Immature natural killer cell (primary cell): ENCODE measurements at places on chromosomes 7 and 10. TPM values are rescaled to one million over a fixed set of nuclear protein-coding genes. Genes with fewer than 3 reads are reported as not detected.
A peak's percentile ranks its signal among the peaks of the same experiment; 100 is the strongest.

SOSTDC1 gene
- not detected for polyA plus RNA-seq

SMC3 gene
- 92.1 TPM for polyA plus RNA-seq

GRCh38 chr10:52208365-52208764, 105.7 kb upstream of the DKK1 start:
- peaks cover 2% of the 10 kb centered on the region for H3K27me3 ChIP-seq
- H3K4me1 ChIP-seq: no peaks in the 10 kb centered on the region
- H3K36me3 ChIP-seq: no peaks in the 10 kb centered on the region

PRXL2A gene
- polyA plus RNA-seq: 4.3 TPM

NRG3 gene
- polyA plus RNA-seq: not detected

GRCh38 chr10:71881647-71882355, 30.8 kb upstream of the PSAP start:
- H3K4me3 ChIP-seq: no peak overlapping the region
- peaks cover 6% of the 10 kb centered on the region for H3K4me1 ChIP-seq
- peaks cover 3% of the 10 kb centered on the region for H3K27me3 ChIP-seq
- H3K36me3 ChIP-seq: no peaks in the 10 kb centered on the region

DNA sequence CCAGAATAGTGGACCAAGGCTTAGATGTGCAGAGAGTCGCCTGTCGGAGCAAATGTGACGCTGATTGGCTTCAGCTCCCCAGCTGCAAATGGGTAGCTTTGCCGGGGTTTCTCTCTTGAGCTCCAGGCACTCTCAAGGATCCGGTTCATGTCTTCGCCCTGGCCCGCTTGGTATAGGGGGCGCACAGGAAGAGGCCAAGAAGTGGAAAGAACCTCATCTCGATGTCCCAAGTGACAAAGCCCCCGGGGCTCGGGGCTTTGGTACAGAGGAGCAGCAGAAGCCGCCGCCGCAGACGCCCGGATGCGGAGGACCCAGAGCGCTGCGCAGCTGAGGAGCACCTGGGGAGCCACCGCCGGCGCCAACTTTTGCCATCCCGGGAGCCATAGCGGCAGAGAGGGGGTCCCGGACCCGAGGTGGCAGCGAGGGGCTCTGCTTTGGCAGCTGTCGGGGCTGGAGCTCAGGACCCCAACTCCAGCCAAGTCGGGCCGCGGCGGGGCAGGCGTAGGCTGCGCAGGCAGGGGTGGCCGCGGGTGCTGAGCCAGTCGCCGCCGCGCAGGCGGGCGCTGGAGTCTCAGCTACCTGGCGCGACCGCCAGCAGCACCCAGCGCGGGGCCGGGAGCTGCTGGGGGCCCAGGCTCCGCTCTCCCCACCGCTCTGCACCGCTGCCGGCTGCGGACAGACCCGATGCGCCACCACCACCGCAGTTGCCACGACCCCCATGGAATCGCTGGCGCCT, 466.6 kb downstream of the XPNPEP1 start:
- DNase-seq: no peak
- no peak overlapping the region for H3K4me3 ChIP-seq
- H3K27me3 ChIP-seq: peaks cover 10% of the 10 kb centered on the region
- H3K27ac ChIP-seq: no peak overlapping the region

- DNase-seq: no peak
- H3K4me1 ChIP-seq: no peaks in the 10 kb centered on the region
- no peak overlapping the region for H3K4me3 ChIP-seq
- no peaks in the 10 kb centered on the region for H3K36me3 ChIP-seq
- no peaks in the 10 kb centered on the region for H3K27me3 ChIP-seq
- H3K27ac ChIP-seq: no peak overlapping the region
Measured at GRCh38 chr10:52755297-52756062, 17.1 kb downstream of the MBL2 start.

DNA sequence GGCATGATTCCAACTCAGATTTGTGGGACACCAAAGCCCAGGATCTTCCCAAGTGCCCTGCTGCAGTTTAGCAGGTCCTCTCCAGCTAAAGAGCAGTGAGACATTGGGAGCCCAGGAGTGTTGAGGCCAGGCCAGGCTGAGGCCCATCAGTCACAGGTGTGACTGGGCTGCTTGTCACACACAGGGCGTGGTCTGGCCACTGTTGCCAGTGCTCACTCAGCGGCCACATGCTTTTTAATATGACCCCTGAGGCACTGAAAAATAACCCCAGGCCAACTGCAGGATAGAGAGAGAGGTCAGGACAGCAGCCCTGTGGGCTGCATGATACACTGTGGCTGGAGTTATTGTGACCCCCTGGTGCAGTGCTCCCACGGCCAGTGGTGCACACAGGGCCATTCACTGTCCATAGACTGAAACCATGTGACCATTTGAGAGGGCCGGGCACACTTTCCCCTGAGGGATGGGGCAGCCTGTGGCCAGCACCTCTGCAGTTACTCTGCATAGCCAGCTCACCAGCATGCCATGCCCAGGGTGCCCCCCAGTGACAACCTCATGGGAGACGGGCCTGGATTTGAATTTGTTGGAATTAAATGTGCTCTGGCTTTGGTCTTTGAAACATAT, 4.2 kb downstream of the GDF2 start:
- no peak for DNase-seq
- H3K4me1 ChIP-seq: no peaks in the 10 kb centered on the region
- no peaks in the 10 kb centered on the region for H3K36me3 ChIP-seq
- no peaks in the 10 kb centered on the region for H3K27me3 ChIP-seq
- no peak overlapping the region for H3K27ac ChIP-seq

DNA sequence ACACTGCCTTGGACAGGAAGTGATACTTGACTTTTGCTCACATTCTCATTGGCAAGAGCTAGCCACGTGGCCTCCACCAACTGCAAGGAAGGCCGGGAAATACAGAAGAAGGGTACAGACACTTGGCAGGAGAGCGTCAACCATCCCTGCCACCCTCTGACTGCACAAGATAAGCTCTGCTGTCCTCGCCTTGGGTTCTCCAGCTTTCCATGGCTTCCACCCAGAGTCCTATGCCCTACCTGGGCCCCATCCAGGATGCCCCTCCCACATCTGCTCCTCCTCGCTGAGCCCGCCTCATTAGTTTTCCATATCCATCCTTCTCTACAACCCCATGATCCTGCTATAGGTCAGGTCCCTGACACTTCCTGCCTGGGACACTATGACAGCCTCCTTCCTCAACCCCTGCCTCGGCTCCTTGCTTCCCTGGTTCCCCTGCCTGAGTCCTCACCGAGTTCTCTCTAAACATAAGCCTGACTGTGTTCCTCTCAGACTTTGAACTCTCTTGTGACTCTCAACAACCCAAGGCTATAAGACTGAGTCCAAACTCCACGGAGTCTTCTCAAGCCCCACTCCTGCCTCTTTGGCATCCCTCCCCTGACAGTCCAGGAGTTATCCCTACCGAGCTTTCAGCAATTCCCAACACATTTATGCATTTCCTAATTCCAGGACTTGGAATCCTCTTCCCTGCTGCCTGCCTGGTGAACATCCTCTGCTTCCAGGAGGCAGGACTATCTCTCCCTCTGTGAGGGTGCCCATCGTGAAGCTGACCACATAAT, 23.2 kb upstream of the GDF10 start:
- no peaks in the 10 kb centered on the region for H3K27me3 ChIP-seq
- no peak for DNase-seq
- H3K4me3 ChIP-seq: no peak overlapping the region
- H3K4me1 ChIP-seq: no peaks in the 10 kb centered on the region

DNA sequence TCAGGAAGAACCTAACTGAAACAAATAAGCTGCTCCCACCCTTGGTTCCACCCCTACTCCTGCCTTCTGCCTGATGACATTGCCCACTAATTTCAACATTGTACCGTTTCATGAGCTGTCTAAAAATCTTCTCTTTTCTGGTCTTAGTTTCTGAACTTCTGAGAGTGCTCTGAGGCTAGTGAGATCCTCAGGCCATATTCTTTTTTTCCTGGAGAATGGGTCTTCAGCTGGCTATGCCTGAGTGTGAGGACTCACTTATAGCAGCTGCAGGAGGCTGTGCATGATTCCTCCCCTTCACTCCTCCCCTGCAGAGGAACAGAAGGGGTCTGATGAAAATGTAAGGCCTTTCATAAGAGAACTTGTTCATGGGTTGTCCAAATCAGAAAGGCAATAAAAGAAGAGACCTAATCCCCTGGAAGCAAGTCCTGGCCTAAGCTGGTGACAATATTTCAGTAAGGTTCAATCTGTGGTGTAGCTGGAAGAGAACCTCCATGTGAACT, 11.1 kb downstream of the HOXA4 start:
- H3K27me3 ChIP-seq: no peaks in the 10 kb centered on the region
- peaks cover 6% of the 10 kb centered on the region for H3K36me3 ChIP-seq
- H3K4me3 ChIP-seq: no peak overlapping the region
- H3K27ac ChIP-seq: no peak overlapping the region

JCAD gene
- polyA plus RNA-seq: not detected

RTKN2 gene
- 0.16 TPM for polyA plus RNA-seq

SLC39A12 gene
- not detected for polyA plus RNA-seq

GRCh38 chr7:73645643-73646174, 21.4 kb upstream of the MLXIPL start:
- H3K27me3 ChIP-seq: peaks cover 30% of the 10 kb centered on the region
- H3K36me3 ChIP-seq: no peaks in the 10 kb centered on the region
- no peak overlapping the region for H3K4me3 ChIP-seq
- no peak overlapping the region for H3K27ac ChIP-seq
- peaks cover 6% of the 10 kb centered on the region for H3K4me1 ChIP-seq

DNA sequence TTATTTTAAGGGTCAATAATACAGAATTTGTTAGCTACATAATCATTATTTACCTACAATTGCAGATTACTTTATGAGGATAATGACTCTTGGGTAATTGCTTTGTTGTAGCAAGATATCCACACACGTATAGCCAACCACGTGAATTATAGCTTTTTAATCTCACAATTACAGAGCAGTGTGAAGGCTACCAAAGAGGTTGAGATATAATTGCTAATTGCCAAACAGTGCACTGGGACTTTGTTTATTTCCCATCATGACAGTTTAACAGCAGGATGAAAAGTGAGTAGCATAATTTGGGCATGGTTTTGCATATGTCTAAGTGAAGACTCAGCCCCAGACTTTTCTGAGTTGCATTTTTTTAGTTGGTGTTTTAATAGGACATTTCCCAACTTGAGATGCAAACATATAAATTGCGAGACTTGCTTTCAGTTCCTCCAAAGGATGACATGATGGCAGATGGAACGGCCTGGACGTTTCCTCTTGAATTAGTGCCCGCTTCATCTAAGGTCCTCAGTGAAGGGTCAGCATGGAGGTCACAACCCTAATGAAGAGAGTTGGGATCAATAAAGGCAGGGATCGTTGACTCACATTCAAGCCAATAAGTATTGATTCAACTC, 180.7 kb upstream of the GPR26 start:
- H3K36me3 ChIP-seq: no peaks in the 10 kb centered on the region
- no peak overlapping the region for H3K27ac ChIP-seq
- DNase-seq: no peak

- H3K27ac ChIP-seq: no peak overlapping the region
- H3K4me1 ChIP-seq: no peaks in the 10 kb centered on the region
- DNase-seq: no peak
- no peaks in the 10 kb centered on the region for H3K27me3 ChIP-seq
- H3K4me3 ChIP-seq: no peak overlapping the region
Measured at GRCh38 chr10:103144041-103144440, 49.0 kb downstream of the NT5C2 start.

GRCh38 chr10:12633776-12634620, 284.7 kb downstream of the CAMK1D start:
- H3K4me1 ChIP-seq: peaks cover 41% of the 10 kb centered on the region
- DNase-seq: no peak
- no peak overlapping the region for H3K4me3 ChIP-seq
- no peaks in the 10 kb centered on the region for H3K27me3 ChIP-seq

FAM131B gene
- 1.9 TPM for polyA plus RNA-seq

DNA sequence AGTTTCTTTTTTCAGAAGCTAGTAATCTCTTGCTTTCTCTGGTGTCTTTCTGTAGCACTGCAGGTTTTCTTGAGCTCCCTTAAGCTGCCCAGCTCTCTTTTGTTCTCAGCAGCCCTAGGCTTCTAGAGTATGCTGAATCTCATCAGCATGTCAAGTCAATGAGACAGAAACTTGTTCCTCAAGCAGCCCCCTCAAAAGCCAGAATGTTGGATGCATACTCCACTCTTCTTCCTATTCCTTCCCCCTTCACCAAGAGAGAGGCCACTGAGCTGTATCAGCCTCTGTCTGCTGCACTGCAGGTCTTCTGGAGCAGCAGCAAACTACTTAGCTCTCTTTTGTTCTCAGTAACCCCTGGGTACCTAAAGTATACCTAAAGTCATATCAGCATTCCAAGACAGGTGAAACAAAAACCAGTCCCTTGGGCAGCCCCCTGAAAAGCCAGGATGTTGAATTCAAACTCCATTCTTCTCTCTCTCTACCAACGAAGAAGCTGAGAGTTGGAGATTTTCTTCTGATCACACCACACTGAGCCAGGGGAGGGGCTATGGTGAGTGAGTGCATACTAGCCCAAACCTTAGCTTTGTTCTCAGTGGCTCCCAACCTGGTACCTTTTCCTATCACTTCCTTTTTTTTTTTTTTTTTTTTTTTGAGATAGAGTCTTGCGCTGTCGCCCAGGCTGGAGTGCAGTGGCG, 73.3 kb upstream of the WAC start:
- no peak for DNase-seq
- H3K36me3 ChIP-seq: no peaks in the 10 kb centered on the region
- no peak overlapping the region for H3K4me3 ChIP-seq
- H3K27ac ChIP-seq: no peak overlapping the region
- H3K4me1 ChIP-seq: no peaks in the 10 kb centered on the region

GRCh38 chr7:114293289-114294012, 121.2 kb upstream of the FOXP2 start:
- H3K4me3 ChIP-seq: no peak overlapping the region
- H3K27me3 ChIP-seq: no peaks in the 10 kb centered on the region
- DNase-seq: no peak
- H3K36me3 ChIP-seq: no peaks in the 10 kb centered on the region
- H3K4me1 ChIP-seq: no peaks in the 10 kb centered on the region

ANKIB1 gene
- 13.4 TPM for polyA plus RNA-seq

- peak; percentile 77 for DNase-seq
- H3K27ac ChIP-seq: peak within 1 kb of the TSS; percentile 99
Measured at GRCh38 chr7:139777948-139778841, at the start of gene HIPK2. TSS of gene HIPK2 (minus strand) at chr7:139777998. CDS start at chr7:139777623, 375 bp downstream.

- DNase-seq: no peak
- H3K27me3 ChIP-seq: peaks cover 5% of the 10 kb centered on the region
- no peaks in the 10 kb centered on the region for H3K36me3 ChIP-seq
- no peak overlapping the region for H3K4me3 ChIP-seq
- H3K27ac ChIP-seq: no peak overlapping the region
- H3K4me1 ChIP-seq: no peaks in the 10 kb centered on the region
Measured at GRCh38 chr10:123102673-123103072, 33.1 kb upstream of the HMX3 start.
